ENCODE measurements at places on chromosomes 2 and 18.

GRCh38 chr2:171513719-171514160 lies 8.5 kb upstream of the CYBRD1 start:
- no peak for DNase-seq

DNA sequence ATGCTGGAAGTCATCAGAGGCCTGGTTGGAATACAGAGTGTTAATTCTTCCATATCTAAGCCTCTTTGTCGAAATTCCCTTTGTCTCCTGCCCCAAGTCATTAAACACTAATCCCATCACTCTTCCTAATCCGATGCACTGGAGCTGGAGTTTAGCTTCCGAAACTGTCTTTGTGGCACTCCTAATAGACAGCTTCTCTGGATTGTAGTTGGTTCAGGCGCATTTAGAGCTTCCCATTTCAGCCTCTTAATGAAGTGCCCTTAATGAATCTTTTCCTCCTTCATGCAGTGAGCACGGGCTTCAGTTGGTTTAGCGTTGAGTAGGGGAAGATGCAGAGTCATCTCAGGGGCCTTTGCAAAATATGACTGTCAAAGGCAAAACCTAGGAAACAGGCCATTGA lies 72.2 kb upstream of the MEIS1 start:
- DNase-seq = no peak

DNA sequence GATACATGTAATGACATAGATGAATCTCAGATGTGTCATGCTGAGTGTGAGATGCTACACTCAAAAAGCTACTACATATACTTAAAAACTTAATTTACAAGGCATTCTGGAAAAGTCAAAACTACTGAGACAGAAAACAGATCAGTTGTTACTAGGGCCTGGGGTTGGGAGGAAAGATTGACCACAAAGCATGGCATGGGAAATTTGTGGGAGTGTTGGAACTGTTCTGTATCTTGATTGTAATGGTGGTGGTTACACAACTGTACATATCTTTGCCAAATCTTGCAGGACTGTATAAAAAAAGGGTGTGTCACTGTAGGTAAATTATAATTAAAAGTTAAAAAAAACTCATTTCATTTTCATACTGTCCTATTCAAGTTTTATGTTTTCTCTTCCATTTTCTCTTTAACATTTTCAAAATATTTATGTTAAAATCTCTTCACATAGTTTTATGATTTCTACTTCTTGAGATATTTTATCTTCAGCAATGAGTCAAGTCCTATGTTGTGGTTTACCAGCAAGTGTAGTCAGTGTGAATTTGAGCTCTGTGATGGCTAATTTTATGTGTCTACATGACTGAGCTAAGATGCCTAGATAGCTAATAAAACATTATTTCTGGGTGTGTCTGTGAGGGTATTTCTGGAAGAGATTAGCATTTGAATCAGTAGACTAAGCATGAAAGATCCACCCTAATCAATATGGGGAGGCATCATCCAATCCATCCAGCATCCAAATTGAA lies 58.6 kb upstream of the VRK2 start:
- DNase-seq = no peak

- no peak for DNase-seq
Observed at GRCh38 chr2:39667886-39668276, 2.2 kb downstream of the TMEM178A start.

DNA sequence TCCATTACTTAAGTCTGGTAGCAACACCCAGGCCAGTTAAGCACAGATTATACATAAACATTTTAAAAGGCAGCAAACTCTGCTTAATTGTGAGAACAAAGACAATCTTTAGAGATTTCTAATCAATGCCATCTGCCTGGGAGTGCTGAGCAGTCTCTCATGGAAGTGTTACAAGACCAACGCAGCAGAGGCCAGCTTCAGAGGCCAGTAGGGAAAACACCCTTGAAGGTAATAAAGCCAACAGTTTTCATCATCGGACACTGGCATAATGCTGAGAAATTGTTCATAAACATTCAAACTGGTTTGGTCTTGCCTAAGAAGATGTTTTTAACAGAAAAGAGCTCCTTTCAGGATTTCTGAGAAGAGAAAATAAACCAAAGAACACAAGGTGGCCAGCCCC lies 35.0 kb downstream of the EPB41L3 start:
- DNase-seq = no peak

- DNase-seq = no peak
Observed at GRCh38 chr2:925309-925708, 25.3 kb upstream of the SNTG2 start.

DNA sequence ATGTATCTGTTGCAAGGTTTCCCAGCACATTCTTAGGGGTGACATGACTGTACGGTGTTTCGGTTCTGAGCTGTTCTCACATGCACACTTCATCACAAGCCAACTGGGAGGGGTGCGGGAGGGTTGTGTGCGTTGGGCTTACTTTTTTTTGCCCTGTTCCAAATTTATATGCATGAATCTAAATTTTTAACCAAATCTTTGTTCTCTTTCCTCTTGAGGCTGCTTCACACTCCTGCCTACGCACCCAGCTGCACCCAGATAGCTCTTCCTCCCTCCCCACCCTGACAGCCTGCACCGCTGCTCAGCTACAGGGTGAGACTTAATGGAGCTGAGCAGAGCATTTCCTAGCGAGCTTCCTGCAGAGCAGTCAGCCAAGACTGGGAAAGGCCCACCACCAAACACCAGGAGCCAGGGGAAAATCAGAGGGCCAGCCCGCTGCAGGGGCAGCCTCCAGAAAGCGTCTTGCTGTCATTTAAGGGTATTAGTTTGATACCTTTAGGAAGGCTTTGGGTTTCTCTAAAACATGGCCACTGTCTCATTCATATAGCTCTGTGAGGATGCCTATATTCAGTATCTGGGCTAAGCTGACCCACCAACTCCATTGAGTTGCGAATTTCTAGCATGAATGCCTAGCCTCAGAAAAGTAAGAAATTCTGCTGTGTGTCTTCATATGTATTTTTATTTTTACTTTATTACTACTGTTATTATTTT lies 84.5 kb downstream of the POU3F3 start:
- peak; percentile 26 for DNase-seq

DNA sequence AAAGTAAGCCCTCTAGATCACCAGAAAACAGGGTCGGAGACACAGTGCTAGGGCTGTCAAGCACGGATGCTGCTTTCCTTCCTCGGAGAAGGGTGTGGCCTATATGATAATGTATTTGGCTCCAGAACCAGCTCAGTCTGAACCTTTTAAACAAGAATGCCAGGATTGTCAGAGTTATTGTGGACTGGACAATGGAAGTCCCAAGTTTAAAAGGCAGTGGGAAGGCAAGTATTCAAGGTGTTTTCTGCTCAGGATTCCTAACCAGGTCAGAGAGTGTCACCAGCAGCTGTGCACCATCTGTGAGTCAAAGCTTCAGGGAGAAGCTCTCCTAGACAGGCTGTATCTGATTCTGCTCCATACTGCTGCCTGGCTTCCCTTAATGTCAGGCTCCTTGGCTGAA lies 94.8 kb downstream of the SPOPL start:
- DNase-seq = no peak

DNA sequence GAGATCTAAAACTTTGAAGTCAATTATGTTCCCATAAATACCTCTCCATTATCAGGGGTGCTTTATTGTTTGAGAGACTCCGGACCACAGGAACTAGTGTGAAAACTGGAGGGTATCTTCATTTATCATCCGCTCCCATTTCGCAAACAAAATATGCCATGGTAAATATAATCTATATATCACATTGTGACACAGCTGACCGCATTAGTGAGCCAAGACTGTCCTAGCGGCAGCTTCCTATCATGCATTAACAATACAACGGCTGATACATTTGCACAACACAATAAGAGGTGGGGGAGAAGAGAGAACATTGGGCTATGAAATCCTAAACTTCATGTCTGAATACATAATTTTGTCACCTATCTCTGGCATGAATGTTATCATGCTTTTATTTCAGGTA lies 29.5 kb downstream of the BCL11A start:
- DNase-seq = no peak

DNA sequence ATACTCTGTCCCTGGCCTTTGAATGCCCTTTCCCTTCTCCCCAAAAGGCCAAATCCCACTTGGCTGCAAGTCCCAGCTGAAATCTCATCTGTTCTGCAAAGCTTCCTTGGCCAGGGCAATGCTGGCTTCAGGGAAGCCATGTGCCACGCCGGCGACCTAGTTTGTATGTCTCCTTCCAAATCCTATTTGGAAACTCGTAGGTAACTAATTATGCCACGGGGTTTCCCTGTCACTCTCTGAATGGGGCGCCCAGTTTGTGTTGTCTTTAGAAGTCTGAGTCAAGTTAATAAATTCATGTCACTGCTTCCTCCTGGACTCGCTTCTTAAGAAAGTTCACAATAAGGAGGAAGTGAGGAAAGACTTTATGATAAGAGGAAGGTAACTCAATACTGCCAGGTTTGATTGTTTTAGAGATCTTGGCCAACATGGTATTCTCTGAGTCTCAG lies 19.1 kb downstream of the FHL2 start:
- no peak for DNase-seq

- no peak for DNase-seq
Observed at GRCh38 chr2:102809291-102810189, 47.7 kb downstream of the TMEM182 start.

- no peak for DNase-seq
Observed at GRCh38 chr2:133424876-133425275, 143.4 kb downstream of the NCKAP5 start.

GRCh38 chr2:143333168-143333791 lies 204.1 kb downstream of the ARHGAP15 start:
- no peak for DNase-seq

- DNase-seq = no peak
Observed at GRCh38 chr2:52724585-52724984, 1043.0 kb upstream of the CHAC2 start.

- no peak for DNase-seq
Observed at GRCh38 chr2:161913865-161914264, 160.2 kb downstream of the DPP4 start.

All from activated T-cell treated with anti-CD3 and anti-CD28 coated beads, Interleukin-2, amount 50 U/mL, for 48 hours (primary cell).